H4 (cell line): ENCODE measurements at places on chromosomes 5 and 9. TPM values are rescaled to one million over a fixed set of nuclear protein-coding genes. Genes with fewer than 3 reads are reported as not detected.

DNA sequence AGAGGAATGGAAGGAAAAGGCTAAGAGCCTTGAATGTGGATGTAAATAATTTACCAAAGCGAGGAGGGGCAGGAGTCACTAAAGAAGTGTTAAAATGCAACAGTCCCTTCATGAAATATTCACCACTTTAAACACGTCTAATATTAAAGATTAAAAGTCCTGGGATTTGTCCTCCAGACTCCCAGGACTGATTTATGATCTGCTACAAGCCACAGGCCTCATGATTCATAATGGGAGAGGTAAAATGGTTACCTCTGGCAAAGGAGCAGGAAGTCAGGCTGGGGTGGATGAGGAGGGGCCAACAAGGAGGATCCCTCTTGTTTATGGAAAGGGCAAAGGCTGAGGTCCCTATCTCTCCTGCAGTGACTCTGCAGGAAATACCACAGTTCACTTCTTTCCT, 292.4 kb downstream of the TRIM32 start:
- DNase-seq, result no peak

The ARL10 gene
- total RNA-seq, result 0.02 TPM in 1 of 2 replicates, not detected in the other

The CATSPER3 gene
- total RNA-seq, result 0.08 TPM in 1 of 2 replicates, not detected in the other

The SPINK6 gene
- total RNA-seq, result not detected in 2 replicates

- no peak for DNase-seq
Observed at GRCh38 chr9:131968632-131969031, 111.0 kb downstream of the MED27 start.

The ALDOB gene
- not detected in 2 replicates for total RNA-seq

The BHMT2 gene
- total RNA-seq, result not detected in 2 replicates

- DNase-seq, result no peak
Observed at GRCh38 chr5:31504529-31504928, 27.4 kb downstream of the DROSHA start.

- DNase-seq, result no peak
Observed at GRCh38 chr9:114902786-114903524, 27.4 kb downstream of the TNFSF8 start.

The KIF4B gene
- total RNA-seq, result 0.02 TPM in 1 of 2 replicates, not detected in the other

The SPATA9 gene
- 0.45 TPM in 1 of 2 replicates, not detected in the other for total RNA-seq

DNA sequence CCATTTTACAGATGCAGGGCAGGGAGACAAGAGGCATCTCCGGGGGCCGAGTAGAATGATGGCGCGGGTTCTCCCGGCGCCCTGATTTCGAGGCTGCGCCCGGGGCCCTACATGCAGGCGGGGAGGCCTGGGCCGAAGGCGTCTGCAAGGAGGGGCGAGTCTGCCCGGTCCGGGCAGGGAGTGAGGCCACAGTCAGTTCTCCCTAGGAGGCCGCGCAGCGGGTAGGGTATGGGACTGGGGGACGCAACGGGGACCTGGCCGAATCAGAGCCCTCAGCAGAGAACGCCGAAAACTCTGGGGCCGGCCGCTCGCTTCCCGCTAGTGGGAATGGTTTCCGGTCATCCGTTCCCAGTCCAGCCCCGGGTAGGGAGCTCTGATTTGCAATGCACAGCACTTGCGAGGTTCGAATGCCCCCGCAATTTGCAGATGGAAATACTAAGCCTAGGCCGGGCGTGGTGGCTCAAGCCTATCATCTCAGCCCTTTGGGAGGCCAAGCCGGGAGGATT, 6.4 kb downstream of the TLX3 start:
- DNase-seq, result no peak

The MCTP1 gene
- 3.3 and 6.5 TPM in 2 replicates for total RNA-seq

- no peak for DNase-seq
Observed at GRCh38 chr9:14935964-14936363, 25.7 kb upstream of the FREM1 start.

- no peak for DNase-seq
Observed at GRCh38 chr5:137735555-137736284, at the start of gene KLHL3. TSS of gene KLHL3 (minus strand) at chr5:137736089. CDS start at chr5:137735646, 443 bp downstream.

DNA sequence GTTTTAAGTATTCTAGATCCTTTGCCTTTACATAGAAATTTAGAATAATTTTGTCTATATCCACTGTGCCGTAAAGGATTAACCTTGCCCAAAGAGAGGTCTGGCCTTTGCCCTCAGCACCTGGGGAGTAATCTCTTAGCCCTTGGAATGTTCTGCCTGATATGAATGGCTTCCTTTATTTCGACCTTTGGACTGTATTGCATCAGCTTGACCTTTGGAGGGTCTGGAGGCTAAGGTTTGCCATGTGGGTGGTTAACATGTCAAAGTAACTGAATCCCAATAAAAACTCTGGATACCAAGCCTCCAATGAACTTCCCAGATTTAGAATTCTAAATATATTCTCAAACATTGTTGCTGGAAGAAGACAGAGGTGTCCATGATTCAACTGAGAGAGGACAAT, 54.7 kb downstream of the NR2F1 start:
- DNase-seq, result no peak

DNA sequence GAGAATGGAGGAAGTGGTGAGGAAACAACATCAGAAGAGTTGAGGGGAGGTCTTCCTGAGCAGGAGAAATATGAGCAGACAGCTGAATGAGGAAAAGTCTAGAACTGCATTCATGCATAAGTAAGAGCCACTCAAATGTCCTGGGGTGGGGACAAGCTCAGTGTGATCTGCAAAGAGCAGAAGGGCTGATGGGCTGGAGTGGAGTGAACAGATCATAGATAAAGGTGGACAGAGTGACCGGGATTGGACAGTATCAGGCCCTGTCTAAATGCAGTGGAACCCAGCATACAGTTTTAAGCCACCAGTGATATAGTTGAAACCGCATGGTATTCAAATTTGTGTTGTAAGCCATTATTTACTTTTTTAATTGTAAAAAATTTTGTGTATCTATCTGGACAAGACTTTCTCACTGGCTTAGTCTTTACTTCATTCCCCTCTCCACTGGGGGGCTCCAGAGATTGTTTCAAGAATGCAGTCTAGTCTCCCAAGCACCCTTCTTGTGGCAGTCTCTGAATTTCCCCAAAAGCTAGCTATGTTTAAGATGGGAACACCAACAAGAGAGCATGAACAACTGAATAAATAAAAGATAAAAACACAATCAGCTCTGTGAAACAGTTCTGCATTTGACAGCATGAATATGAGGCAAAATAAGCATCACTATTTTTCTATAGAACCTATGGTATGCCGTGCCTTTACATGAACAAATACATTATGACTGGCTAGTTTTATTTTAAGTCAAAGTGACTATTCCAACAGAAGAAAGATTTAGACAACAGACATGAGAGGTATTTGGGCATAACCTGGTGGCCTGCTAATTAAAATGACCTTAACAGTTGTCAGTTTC, 10.7 kb upstream of the STK32A start:
- DNase-seq, result peak; percentile 35

DNA sequence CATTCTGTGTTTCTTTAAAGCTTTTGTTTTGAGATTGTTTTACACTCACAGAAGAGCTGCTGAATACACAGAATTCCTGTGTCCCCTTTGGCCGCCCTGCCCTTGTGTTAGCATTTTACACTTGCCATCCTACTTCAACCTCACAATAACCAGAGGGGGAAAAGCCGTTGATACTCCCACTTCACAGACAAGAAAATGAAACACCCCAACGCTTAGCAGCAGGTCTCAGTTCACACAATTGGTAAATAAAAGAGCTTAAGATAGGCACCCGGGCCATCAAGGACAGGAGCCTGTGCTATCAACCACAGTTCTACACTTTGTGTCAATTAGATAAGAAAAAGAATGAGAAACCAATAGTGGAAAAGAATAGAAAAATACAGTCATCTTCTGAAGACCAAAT, 178.0 kb downstream of the SYK start:
- DNase-seq, result no peak

The CTXN3 gene
- total RNA-seq, result not detected in 2 replicates

DNA sequence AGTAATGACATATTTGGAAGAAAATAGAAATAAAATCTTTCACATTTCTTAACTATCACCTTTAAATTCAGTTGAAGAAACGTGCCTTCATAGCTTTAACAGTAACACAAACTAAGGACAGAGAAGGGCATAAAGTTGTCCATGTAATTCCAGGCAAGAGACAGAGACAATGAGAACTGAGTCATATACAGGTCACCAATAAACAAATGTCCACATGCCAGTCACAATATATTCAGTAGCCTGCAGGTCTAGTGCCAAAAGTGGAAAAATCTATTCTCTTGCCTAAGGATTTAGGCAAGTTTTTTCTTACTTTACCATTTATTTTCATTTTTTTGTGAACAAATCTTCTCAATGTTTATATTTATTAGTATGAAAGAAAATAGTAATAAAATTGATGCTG, 1711.5 kb upstream of the NUDT12 start:
- no peak for DNase-seq

DNA sequence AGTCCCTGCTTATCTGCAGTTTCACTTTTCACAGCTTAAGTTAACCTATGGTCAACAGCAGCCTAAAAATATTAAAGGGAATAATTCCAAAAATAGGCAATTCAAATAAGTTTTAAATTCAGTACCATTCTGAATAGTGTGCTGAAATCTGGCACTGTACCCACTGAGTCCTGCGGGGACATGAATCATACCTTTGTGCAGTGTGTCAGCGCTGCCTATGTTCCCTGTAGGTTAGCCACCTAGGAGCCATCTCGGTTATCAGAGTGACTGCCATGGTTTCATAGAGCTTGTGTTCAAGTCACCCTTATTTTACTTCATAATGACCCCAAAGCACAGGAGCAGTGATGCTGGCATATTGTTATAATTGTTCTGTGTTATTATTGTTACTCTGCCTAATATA, 139.9 kb downstream of the GPBP1 start:
- no peak for DNase-seq

DNA sequence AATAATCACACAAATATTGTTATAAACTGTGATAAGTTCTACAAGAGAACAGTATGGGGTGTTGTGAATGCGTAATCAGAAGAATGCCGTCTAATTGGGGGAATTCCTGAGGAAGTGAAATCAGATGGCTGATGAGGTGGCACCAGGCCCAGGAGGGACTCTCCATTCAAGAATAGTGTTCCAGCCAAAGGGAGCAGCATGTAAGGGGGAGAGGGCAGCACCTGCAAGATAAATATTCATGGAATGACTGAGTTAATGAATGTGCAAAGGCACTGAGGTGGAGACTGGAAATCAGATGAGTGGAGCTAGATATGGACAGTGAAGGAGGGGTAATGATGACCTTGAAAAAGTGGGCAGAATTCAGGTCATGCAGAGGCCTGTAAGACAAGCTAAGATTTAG, 250.6 kb downstream of the ARRDC3 start:
- no peak for DNase-seq

DNA sequence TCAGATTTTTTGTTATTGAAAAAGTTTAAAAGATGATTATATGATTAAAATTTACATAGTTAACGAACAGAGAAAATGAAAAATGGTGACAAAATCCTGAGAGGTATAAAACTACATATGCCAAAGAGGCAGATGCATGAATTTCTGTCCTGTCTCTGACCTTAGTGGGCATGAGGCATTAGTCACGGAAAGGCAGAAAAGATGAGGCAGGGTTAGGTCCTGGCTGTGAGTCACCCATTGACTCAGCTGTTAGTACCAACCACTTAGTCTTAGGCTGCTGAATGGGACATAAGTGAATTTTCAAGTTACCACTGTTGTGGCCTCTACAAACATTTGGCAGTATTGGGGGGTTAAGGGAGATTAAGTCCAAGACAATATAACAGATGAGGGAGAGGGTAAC, 33.1 kb downstream of the RASA1 start:
- DNase-seq, result peak; percentile 83

- DNase-seq, result no peak
Observed at GRCh38 chr5:91042936-91043255, 340.2 kb downstream of the ARRDC3 start.

- DNase-seq, result no peak
Observed at GRCh38 chr5:56343988-56344387, 110.9 kb upstream of the ANKRD55 start.

DNA sequence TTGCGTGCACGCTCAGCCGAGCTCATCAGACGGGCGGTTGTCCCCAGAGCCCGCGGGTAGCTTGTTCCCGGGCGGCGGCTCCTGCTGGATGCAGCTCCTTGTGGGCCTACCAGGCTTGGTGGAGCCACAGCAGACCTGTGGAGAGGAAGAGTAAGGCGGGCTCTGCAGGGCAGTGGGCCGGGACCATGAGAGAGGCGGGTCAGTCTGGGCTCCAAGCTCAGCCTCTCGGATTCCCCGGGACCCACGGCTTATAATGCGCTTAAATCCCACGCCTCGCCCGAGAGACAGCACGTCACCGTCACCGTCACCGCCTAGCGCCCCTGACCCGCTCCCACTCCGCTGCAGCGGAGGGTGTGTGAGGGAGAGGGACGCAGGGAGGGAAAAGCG, 1.9 kb upstream of the ANKRD18A start:
- no peak for DNase-seq

GRCh38 chr9:129464972-129465833, 155.7 kb downstream of the C9orf50 start:
- no peak for DNase-seq

The ABLIM3 gene
- total RNA-seq, result 6.7 and 14.2 TPM in 2 replicates

GRCh38 chr5:150224483-150225027, 34.7 kb downstream of the SLC6A7 start:
- no peak for DNase-seq

DNA sequence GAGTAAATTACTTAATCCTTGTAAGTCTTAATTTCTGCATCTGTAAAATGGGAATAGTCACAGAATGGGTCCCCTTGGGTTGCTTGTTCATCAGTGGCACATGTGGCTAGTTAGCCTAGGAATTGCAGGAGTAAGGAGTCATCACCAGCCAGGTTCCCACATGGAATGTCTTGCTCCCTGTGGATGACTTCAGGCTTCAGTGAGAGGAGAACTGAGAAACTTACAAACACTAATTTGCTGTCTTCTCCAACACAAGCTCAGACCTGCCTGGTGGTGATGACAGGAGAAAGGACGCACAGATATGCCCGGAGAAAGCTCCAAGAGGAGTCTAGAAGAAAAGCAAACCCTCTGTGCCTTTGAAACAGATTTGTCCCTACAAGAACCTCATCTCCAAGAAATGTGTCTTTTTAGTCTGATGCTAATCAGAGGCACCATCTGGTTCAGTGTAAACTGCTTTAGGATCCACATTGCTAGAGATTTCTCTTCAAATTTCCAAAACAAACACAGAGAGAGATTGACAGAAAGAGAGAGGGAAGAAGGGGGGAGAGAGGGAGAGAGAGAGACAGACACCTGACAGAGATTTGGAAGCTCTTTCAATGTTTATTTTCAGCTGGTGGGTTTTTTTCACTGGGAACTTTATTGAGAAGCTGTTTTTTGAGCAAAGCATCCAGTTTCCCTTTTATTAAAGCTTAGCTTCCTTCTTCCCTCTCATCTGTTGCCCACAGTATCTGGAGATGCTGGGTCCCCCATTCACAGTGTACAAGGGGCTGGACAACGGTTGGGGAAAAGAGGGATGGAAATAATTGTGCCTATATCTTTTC, 128.3 kb downstream of the DOCK2 start:
- DNase-seq, result no peak

GRCh38 chr9:128689293-128689774, 312 bp downstream of the SET start:
- DNase-seq, result peak; percentile 30

The TNFAIP8 gene
- 7.6 and 16.5 TPM in 2 replicates for total RNA-seq

DNA sequence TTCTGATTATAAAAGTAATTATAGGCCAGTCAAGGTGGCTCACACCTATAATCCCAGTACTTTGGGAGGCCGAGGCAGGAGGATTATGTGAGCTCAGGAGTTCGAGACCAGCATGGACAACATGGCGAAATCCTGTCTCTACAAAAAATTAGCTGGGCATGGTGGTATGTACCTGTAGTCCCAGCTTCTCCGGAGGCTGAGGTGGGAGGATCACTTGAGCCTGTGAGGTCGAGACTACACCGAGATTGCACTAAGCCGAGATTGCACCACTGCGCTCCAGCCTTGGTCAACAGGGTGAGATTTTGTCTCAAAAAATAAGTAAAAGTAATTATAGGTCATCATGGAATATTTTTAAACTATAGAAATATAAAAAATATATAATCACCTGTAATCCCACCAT, 18.1 kb downstream of the IRF1 start:
- no peak for DNase-seq

The CCNO gene
- 1.4 and 2.4 TPM in 2 replicates for total RNA-seq

The PCDHGB7 gene
- 0.58 and 1.4 TPM in 2 replicates for total RNA-seq
